ENCODE measurements at places on chromosomes 3 and 15. TPM values are rescaled to one million over a fixed set of nuclear protein-coding genes. Genes with fewer than 3 reads are reported as not detected.

LRRC49 gene
- total RNA-seq: not detected

CFAP91 gene
- total RNA-seq: not detected

HIGD2B gene
- total RNA-seq: 0.32 TPM

BTLA gene
- 12.8 TPM for total RNA-seq

Data from activated CD8-positive, alpha-beta T cell treated with anti-CD3 and anti-CD28 coated beads for 36 hours (primary cell).